ENCODE measurements at places on chromosomes 12 and 14.
A peak's percentile ranks its signal among the peaks of the same experiment; 100 is the strongest.

- no peak for DNase-seq
Measured at GRCh38 chr14:28603606-28604005, 163.0 kb upstream of the FOXG1 start.

DNA sequence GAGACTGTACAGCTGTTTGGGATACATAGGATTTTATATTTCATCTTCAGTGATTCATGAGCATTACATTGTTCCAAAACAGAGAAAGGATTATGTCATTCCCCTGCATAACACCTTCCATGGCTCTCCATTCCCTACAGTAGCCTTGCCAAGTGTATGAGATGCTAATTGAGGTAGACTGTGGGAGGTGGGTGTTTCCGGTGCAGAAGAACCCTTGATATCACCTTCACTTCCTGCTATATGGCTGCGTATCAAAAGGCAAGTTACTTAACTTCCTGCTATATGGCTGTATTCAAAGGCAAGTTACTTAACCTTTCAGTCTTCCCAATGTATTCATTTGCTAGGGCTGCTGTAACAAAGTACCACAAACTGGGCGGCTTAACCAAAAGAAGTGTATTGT is 11.2 kb downstream of the FAR2 start:
- DNase-seq: no peak

DNA sequence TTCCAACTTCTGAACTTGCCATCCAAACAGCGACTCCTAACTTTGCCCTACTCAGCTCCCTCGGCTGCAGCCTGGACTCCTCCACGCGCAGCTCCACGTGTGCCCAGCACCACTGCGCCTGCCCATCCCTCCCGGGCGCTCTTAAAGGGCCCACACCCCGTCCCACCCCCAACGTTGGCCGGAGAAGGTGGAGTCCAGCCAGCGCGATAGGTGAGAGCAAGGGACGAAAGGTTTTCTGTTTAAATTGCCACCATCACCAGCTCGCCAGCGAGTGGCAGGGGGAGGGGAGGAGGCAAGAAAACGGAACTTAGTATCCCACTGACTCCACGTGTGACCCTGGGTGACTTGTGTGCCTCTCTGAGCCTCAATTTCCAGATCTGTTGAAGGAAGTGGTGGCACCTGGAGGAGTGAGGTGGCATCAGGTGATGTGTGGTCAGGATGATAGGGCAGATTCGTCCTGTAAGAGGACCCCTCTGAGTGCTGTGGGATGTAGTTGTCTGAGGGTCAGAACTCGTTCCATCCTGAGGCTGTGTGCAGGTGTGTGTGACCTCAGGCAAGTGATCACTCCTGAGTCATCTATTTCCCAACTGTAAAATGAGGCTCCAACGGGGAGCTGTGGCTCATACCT is 59.7 kb downstream of the TRPV4 start:
- no peak for DNase-seq

DNA sequence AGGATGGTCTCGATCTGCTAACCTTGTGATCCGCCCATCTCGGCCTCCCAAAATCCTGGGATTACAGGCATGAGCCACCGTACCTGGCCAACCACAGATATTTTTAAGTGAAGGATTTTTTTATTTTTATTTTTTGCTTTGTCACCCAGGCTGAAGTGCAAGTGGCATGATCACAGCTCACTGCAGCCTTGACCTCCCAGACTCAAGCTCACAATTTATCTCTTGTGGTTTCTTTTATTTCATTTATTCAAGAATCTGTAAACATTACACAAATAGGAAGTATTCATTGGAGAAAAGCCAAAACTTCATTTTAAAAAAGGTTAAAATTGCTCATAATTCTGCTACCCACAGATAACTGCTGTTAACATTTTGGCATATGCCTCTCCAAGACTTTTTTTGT is 13.3 kb downstream of the MOAP1 start:
- no peak for DNase-seq

- DNase-seq: no peak
Measured at GRCh38 chr12:84692071-84692470, 220.5 kb downstream of the SLC6A15 start.

DNA sequence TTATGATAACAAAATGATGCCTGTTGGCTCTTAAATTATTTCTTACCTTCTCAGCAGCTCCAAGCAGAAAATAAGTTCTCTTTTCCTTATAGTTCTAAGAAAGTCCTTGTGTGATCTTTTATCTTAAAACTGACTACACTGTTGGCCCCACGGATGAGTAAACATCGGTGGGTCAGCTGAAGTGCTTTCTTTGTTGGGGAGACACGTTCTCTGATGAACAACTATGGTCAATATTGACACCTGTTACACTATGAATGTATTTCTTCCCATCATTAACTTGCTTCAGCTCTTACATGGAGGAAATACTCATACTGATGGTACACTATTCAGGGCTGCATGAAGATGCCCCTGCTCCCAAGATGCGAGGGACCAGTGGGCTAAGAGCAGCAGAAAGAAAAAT is 110.8 kb upstream of the EEA1 start:
- DNase-seq: no peak

DNA sequence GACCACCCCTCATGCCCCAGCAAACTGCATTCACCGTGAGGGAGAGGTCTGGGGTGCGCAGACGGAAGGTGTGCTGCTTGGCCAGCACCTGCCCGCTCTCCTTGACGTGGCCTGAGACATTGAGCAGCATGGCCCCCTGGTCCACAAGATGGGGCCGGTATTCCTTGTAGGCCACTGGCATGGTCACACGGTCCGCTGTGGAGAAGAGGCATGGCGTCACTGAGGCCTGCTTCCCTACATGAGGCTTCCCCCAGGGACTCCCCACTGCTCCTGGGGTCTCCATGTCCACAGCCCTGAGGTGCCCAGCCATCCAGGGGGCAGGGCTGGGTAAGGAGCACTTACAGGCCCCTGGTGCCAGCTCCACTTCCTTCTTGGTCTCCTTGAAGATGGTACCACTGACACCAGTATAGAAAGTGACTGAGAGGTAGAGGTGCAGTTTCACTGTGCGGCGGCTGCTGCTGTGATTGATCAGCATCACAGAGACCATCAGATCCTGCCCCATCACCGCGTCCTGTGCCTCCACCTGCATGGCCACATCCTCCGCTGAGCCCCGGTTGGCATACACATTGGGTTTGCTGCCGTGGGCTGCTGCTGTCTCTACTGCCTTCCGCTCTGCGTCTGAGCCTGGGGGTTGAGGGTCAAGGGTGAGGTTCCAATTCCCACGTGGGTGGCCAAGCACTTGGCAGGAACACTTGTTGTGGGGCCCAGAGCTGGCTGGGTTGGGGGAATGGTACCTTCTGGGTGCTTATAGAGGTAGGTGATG is 8.2 kb downstream of the TGM1 start:
- DNase-seq: no peak

- no peak for DNase-seq
Measured at GRCh38 chr12:128928361-128928760, 75.1 kb downstream of the GLT1D1 start.

- DNase-seq: no peak
Measured at GRCh38 chr12:103813949-103814348, 27.1 kb downstream of the NT5DC3 start.

- DNase-seq: no peak
Measured at GRCh38 chr14:75471059-75471458, 43.2 kb downstream of the JDP2 start.

- no peak for DNase-seq
Measured at GRCh38 chr14:70827347-70827746, 18.0 kb upstream of the MAP3K9 start.

DNA sequence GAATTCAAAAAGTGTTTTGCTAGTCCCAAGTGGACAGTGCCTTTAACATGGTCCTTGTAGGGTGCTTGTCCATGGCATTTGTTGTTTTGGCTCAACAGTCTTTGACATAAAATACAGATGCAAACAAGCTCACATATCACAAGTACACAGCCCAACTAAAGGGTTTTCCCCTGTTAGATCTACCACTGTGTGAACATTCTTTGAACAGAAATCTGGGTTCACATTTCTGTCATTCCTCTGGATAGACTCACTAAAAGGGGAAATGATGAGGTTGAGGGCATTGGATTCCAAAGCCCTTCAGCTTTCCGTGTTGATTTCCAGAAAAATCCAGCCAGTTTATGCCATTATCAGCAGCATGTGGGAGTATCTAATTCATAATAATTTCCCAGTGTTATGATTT is 54.1 kb downstream of the EP400 start:
- no peak for DNase-seq

DNA sequence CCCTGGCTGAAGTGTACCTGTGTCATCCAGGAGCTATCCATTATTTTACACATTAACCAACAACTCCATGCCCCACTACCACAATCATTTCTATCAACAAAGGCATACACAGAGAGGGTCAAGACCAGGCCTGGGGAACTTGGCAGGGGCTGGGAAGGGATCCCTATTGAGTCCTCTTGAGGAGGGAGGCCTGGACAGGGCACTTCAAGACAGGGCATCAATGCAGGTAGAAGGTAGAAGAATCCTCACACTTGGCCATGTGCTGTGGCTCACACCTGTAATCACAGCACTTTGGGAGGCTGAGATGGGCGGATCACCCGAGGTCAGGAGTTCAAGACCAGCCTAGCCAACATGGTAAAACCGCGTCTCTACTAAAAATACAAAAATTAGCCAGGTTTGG is 13.4 kb upstream of the ANKRD33 start:
- DNase-seq: peak; percentile 55

GRCh38 chr12:14169281-14169680 is 187.9 kb upstream of the GRIN2B start:
- no peak for DNase-seq

- DNase-seq: no peak
Measured at GRCh38 chr12:24913130-24913529, 35.8 kb downstream of the BCAT1 start.

DNA sequence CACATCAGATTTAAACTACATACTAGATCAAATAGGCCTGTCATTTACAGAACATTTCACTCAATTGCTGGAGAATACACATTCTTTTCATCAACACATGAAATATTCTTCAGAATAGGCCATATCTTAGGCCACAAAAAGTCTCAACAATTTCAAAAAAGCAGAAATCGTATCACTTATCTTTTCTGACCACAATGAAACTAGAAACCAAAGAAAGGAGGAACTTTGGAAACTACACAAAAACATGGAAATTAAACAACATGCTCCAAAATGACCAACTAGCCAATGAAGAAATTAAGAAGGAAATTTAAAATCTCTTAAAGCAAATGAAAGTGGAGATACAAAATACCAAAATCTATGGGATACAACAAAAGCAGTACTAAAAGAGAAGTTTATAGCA is 35.1 kb downstream of the PARP11 start:
- DNase-seq: no peak

DNA sequence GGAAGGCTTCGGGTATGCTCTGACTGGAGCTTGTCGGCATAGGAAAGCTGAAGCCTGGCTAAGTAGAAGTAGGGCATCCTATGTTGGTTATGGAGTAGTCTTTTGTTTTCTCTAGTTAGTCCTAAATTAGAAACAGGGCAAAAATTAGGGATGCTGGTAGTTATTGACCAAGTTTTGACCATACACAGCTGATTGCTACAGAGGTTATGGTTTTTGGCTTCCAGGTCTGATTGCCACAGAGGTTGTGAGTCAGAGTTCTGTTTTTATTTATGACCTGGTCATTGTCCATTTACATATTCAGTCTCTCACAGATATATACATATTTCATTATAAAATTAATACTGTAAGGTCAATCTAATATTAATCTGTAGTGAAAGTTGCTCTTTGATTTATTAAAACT is 219.2 kb downstream of the FSCB start:
- no peak for DNase-seq

- no peak for DNase-seq
Measured at GRCh38 chr12:33587354-33587753, 147.7 kb upstream of the SYT10 start.

DNA sequence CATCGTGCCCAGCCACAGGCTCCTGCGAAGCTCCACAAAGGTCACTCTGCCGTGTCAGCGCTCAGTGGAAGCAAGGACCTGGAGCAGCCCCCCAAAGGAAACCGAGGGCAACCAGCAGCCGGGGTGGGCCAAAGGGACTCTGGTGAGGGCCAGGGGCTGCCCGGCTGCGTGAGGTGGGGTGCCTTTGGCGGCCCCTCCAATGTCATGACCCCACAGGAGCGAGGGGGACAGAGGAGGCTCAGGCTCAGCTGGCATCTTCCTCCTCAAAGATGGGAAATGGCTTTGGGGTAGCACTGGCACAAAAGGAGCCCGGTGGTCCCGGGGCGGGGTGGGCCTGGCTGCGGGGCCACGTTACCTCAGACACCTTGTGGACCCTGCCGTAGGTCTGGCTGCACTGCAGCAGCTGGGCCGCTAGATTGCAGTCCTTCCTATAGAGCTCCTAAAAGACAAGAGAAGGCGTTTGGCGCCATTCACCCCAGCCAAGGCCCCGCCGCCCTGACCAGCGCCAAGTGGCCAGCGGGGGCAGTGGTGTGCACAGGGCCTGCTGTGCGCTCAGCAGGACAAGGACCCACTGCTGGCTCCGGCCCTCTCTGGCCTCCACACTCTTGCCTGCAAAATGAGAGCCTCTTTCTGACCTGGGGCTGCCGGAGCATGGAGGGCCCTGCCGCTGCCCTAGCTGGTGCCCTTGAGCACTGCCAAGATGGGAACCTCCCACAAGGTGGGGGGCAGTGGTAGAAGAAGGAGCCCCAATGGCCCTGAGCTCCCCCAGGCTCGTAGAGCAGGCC is 46.9 kb downstream of the BEGAIN start:
- DNase-seq: no peak

- no peak for DNase-seq
Measured at GRCh38 chr14:24806061-24806678, 172.2 kb upstream of the GZMB start.

DNA sequence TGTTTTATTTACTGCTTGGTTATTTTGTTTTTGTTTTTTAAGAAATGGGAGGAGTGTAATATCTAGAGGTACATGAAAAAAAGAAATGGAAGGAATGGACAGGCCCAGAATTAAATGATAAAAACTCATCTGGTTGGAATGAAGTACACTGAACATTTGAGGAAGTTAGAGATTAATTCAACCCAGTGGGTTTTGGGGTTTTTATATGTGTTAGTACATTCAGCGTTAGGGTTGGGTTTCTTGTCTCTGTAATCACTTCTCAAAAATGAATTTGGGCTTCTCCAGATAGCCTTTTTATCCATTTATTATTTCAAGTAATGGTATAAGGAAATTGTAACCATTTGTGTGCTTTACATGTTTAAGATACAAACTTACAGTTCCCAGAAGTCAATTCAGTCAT is 19.5 kb upstream of the NUP107 start:
- DNase-seq: no peak

- DNase-seq: no peak
Measured at GRCh38 chr12:30211743-30212142, 428.0 kb upstream of the TMTC1 start.

GRCh38 chr12:72075401-72075800 is 136.8 kb downstream of the TPH2 start:
- no peak for DNase-seq

DNA sequence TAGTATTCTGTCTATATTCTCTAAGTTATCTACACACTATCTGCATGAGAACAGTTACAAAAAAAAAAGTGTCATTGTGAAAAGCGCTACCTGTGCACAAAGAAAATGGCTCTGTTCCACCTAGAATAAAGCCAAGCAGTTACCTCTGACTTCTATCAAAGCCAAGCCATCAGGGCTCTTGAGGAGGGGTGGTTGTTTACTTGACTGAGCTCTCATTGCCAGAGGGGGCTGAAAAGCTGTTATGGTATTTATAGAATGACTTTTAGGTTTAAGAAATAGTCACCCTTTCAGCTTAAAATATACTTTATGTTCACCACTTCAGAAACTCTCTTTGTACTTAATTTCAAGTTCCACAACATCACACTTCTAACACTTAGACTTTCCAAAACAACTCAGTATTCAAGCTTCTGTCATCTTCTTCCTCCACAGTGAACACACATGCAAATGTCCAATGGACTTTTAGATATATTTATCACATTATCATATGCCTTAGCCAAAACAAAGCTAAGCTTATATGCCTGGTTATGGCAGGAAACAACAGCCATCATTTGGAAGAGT is 7.5 kb downstream of the ITPR2 start:
- DNase-seq: no peak

Measured in suprapubic skin (tissue), 4 donors.